Breast epithelium (tissue), 4 donors: ENCODE measurements at places on chromosomes 11 and 22. TPM values are rescaled to one million over a fixed set of nuclear protein-coding genes. Genes with fewer than 3 reads are reported as not detected.

The INPP5J gene
- total RNA-seq: not detected

The CCDC15 gene
- total RNA-seq: 4.4 TPM

The CBLIF gene
- not detected for total RNA-seq

GRCh38 chr22:37186997-37187522 is 987 bp downstream of the C1QTNF6 start:
- no peaks in the 10 kb centered on the region for H3K27me3 ChIP-seq
- H3K27ac ChIP-seq: peak overlapping the region; percentile 77
- no peak for DNase-seq
- H3K4me1 ChIP-seq: peaks cover 15% of the 10 kb centered on the region

- H3K27ac ChIP-seq: no peak overlapping the region
- H3K27me3 ChIP-seq: no peaks in the 10 kb centered on the region
- H3K4me1 ChIP-seq: no peaks in the 10 kb centered on the region
- DNase-seq: no peak
- no peaks in the 10 kb centered on the region for H3K36me3 ChIP-seq
Observed at GRCh38 chr22:42134100-42135020, 3.8 kb upstream of the CYP2D6 start.

DNA sequence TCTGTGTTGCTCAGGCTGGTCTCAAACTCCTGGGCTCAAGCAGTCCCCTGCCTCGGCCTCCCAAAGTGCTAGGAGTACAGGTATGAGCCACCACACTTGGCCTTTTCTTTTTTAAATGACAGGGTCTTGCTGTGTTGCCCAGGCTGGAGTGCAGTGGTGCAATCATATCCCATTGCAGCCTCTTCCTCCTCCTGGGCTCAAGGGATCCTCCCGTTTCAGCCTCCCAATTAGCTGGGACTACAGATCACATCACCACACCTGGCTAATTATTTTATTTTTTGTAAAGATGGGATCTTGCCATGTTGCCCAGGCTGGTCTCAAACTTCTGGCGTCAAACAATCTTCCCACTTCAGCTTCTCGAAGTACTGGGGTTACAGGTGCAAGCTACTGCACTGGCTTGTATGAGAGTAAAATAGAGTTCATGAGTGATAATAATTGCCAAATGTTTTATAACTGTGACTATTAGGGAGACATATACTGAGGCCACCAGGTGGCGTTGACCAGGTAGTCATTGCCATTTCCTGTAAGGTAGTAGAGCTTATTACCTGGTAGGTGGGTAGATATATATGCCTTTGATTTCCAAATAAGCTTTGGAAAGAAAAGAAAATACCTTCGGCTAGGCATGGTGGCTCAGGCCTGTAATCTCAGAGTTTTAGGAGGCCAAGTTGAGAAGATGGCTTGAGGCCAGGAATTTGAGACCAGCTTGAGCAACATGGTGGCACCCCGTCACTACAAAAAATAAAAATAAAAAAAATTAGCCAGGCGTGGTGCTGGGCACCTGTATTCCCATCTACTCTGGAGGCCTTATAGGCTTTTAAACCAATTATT is 5.4 kb downstream of the FDX1 start:
- no peak for DNase-seq
- H3K4me1 ChIP-seq: peaks cover 4% of the 10 kb centered on the region
- no peaks in the 10 kb centered on the region for H3K36me3 ChIP-seq
- H3K27ac ChIP-seq: no peak overlapping the region
- H3K27me3 ChIP-seq: no peaks in the 10 kb centered on the region
- no peak overlapping the region for H3K4me3 ChIP-seq
